Aorta (tissue), 5 donors: ENCODE measurements at places on chromosomes 7 and 10. TPM values are rescaled to one million over a fixed set of nuclear protein-coding genes. Genes with fewer than 3 reads are reported as not detected.

The NUDCD3 gene
- total RNA-seq: 111 TPM

The TEX36 gene
- total RNA-seq: not detected

The CXCL12 gene
- 322 TPM for total RNA-seq

The EFCAB10 gene
- not detected for total RNA-seq
